Fibroblast of lung (primary cell): ENCODE measurements at places on chromosomes 6 and 20.

DNA sequence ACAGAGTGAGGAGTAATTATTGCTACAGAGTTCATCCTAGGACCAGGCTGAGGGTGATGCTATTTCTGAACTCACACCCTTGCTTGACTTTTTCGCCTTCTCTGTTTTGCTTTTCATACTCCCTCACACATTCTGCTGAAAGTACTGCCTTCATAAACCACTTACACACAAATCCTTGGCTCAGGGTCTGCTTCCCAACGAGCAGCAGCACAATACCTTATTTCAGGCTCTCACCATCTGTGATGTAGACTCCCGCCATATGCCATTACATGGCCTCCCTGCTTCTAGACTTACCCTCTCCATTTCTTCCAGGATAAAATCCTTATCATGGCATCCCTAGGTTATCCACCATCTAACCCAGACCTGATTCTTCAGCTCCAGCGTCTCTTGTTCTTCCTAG lies 321.3 kb upstream of the SPTLC3 start:
- no peak for DNase-seq

- DNase-seq = no peak
Measured at GRCh38 chr20:48615871-48616270, 211.9 kb downstream of the PREX1 start.

DNA sequence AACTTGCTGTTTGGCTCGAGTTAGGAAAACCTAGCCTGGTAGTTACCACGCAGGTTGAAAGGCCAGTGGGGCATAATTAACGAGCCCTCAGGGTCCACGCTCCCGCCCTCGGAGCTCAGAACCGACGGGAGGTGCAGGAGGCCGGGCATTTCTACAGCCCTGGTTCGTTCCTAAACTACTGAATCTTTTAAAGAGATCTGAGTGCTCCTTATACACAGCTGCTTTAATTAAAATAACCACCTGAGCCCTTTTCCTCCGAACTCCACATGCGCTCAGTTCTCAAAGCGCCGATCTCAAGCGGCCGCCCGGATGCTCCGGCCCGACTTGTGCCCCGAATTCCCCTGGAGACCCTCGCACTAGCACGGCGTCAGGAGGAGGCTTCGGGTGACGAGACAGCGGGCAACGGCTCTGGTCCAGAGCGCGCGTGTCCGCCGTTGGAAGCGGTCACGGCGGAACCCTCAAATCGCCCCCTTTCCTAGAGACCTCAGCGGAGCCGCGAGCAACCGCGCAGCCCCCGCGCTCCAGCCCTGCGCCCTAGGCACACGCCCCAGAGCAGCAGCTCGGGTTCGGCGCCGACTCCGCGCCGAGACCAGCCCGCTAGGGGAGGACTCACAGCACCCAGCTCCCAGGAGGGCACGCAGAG lies 397 bp downstream of the WDR27 start:
- DNase-seq = no peak

GRCh38 chr6:63321821-63322220 lies 2.0 kb upstream of the LGSN start:
- no peak for DNase-seq

DNA sequence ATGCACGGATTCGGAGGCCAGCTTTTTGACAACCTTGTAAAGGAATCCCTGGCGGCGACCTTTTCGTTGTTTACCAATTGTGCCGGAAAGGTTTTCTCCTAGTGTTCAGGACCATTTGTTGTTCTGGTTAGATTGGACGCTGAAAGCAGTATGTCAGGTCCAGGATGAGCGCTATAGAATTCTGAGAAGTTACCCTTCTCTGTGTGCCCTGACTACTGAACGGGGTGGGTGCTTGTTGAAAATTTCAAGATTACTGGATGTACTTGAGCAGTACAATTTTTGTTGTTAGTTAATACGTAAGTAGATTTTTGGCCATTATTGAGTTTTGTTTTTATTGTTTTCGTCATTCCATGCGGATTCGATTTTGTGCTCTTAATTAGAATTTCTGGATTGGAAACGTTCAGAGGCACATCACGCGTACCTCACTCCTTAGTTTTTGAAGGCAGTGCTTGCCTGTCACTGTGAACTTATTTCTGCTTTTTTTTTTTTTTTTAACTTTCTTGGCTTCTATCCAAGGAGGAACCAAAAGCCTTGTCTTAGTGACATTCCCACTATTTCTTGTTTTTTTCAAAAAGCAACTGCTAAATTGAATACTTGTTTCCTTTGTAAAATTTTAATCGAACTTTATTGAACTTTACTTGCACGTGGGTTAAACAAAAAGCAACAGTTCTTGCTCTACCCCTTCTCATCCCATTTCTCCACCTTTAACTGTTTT lies 898 bp downstream of the XRN2 start:
- DNase-seq = peak; percentile 40

DNA sequence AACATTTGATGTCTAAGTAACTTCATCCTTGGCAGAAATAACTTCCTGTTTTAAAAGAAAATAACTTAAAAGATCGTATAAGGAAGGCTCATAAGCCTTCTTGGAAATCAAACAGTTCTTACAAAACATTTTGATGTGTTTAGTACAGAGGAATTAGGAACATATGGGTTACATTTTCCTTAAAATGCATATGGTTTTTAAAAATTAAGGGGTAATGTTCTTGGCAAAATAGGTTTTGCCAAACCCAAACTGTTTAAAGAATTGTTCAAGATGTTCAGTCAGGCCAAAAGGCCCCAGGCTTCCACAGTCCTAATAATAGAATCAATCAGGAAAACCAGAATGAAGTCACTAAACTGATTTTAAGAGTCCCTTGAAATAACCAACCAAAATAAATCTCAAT lies 142.7 kb upstream of the SLC35B3 start:
- no peak for DNase-seq

DNA sequence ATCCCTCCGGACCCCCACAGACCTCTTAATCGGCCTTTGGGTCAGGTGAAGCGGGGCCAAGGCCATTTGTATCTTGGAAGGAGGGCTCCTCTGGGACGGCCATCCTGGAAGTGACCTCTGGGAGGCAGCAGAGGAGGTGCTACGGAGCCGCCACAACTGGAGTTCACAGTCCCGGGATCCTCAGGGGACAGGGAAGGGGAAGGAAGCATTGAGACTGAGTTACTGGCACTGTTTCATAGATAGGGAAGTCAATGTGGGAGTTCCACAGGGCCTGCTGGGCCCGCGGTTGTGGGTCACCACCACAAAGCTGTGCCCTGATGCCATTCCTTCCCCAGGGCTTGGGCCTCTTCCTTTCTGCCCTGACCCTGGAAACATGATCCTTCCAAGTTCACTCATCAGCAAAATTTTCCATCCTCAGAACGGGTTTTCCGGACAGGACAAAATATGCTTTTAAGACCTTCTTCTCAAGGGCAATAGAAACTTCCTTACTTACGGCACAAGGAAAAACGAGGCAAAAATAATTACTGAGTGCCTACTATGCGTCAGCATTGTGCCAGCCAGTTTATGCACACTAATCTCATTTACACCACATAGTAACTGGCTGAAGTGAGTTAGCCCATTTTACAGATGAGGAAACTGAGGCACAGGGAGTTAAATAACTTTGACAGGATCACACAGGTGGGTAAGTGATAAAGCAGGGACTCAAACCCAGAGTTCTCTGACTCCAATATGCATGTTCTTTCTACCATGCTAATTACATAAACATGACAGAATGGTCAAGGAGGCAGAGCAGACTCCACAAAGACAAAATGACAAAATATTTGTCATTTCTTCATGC lies 143.8 kb downstream of the UNC5CL start:
- DNase-seq = peak; percentile 50

- peak; percentile 62 for DNase-seq
Measured at GRCh38 chr6:73285674-73286283, 22.8 kb upstream of the KHDC1 start.

DNA sequence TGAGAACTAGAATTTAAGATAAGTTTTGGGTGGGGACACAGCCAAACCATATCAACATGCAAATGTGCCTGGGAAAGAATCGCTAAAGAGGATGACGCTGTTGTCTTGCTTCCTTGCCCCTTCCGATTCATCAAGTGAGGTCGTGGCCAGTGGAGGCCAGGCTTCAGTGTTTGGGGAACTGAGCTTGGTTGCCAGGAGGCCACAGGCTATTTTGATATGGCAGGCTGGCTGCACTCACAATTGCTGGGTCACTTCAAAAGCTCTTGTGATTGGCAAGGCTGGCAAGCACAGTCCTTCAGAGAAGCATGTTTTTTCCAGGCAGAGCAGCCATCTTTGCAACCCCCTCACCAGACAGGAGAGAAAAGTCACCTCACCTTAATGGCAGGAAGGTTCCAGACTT lies 45.8 kb downstream of the SAMD5 start:
- no peak for DNase-seq

DNA sequence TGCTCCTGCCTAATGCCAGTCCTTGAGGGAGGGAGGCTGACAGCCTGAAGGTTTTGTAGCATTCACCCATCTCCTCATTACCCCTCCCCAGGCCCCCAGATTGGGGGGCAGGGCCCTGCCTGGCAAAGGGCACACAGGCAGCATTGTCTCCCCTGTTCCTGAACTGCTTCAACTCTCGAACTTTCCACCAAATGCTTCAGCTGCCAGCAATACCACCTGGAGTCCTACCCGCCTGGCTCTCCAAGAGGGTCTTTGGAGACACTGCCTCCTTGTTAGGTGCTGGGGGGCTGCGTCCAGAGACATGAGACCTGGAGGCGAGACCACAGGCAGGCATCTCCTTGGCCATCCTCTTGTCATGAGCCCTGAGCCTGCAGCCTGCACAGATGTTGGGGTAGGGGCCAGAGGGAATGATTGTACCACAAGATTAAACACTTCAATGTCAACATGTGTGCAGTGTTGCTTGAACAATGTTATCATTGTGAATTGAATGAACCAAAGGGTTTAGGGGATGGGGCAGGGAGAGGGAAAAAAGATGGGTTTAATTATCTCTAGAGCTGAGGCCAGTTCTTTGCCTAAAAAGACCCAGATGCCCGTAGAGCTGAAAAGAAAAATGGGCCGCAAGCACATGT lies 25.0 kb downstream of the BMP7 start:
- DNase-seq = no peak

GRCh38 chr6:90502866-90503407 lies 83.9 kb downstream of the MAP3K7 start:
- no peak for DNase-seq

DNA sequence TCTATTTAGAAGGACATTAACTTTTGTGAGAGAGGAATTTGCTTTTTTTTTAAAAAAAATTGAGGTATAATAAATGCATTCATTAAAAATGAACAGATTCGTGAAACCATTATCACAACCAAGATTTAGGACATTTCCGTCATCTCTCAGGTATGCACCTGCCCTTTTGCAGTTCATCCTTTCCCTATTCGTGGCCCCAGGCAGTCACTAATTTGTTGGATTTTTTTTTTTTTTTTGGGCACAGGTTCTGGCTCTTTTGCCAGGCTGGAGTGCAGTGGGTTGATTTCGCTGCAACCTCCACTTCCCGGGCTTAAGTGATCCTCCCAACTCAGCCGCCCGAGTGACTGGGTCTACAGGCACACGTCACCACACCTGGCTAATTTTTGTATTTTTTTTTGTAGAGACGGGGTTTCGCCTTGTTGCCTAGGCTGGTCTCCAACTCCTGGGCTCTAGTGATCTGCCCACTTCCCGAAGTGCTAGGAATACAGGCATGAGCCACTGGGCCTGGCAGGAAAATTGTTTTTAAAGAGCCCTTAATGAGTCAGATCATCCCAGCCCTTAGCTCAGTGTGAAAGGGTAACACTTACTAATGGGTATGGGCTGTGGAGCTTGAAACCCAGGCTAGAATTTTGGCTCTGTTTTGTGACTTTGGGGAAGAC lies 9.2 kb downstream of the PHF3 start:
- DNase-seq = peak; percentile 81

DNA sequence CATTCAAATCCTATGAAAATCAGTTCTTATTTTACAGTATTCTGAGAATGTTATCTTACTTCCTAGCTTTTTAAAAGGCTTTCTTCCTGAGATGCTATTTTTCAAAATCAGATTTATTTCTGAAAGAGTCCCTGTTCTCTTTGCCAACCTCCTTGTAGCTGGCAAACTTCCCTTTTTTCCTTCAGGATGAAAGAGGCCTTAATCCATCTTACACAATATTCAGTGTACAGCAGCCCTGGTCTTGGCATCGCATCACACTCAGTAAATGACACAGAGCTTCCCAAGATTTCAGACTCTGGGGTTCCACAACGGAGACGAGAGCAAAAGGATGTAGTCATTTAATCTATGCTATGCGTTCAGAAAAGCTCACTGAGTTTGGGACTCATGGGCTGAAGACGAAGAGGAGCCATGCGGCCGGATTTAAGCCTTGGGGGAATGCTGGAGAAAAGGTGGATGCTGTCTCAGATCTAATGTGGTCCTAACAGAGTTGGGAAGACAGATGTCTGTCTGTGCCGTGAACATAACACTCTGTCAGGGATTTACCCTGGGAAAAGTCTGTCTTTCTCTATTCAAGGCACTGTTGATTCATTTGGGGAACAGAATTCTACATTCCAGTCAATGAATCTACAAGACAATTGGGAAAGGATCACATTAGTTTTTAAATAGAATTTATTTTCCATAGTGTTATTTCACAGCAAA lies 616.4 kb upstream of the AGPAT4 start:
- peak; percentile 11 for DNase-seq

DNA sequence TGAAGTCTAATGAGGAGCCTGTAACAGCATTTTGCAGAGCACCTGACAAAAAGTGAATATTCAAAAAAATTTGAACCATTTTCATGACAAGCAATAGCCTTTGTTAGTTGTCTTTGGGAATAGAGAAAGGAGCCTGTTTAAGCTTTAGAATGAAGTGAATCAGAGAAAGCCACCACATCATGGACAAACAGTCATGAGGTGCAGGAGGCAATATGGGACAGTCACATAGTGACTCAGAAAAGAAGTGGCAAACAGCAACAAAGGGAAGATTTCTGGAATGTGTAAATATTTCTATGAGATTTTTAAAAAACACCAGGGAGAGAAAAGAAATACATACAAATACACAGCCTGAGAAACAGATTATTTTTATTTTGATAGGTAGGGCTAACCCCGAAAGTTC lies 6.6 kb downstream of the KLHL31 start:
- DNase-seq = no peak

DNA sequence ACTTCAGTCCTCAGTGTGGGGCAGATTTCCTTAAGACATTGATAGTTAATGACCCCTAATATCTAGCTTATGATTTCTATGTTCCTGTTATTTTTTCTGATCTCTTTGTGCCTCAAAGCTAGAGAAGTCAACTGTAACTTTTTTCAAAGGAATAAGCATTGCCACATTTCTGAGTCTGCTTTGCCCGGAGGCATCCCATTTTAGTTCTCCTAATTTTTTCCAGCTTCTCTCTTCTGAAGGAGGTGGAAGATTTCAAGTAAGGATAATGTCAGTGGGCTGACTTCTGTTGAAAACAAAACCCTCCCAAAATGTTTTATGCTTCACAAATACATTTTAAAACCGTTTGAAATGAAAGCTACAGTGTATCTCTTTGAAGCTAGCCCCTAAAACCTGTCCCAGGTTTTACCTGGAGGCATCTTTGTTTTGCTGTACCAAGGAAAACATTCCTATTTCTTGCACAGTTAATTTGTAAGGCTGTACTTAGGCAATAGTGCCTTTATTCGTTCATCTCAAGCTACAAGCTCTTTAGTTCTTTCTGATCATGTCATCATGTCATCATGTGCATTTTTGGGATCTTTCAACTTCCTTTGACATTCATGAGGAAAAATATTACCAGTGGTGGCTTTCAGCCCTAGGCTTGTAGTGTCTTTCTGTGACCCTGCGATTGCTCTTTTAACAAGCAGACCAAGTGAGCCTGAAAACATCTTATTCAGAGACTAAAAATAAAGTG lies 45.7 kb downstream of the TSPYL4 start:
- DNase-seq = no peak

GRCh38 chr6:117399126-117399525 lies 26.6 kb downstream of the ROS1 start:
- no peak for DNase-seq

- no peak for DNase-seq
Measured at GRCh38 chr6:169142538-169142844, 111.2 kb downstream of the THBS2 start.
